ENCODE measurements at places on chromosomes 7 and 10. TPM values are rescaled to one million over a fixed set of nuclear protein-coding genes. Genes with fewer than 3 reads are reported as not detected.

Gene CFTR
- 22.3 TPM for total RNA-seq

Gene HECW1
- 0.10 TPM for total RNA-seq

DNA sequence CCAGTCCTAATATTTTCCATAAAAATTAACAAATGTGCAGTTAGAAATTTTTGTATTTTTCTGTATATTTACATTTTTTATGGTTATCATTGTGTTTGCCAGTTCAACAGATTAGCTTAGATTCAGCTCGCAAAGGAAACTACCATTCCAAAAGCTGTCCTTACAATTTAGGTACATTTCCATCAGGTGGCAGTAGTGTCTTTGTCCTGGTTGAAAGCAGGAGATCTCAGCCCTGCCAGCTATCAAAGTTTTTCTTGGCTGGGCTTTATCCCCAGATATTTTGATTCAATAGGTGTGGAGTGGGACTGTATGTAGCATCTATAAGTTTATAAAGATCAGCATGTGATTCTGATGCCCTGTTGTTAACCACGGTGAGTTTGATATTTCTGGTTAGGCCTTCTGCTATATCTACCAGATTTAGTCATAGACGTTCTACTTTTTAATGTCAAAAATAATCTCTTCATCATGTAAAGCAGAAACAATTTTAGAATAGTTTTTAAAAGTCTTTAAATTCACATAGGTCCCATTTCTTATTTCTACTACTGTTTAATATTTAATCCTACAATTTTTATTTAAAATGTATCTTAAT is 15.5 kb upstream of the ICA1 start:
- no peak for DNase-seq

DNA sequence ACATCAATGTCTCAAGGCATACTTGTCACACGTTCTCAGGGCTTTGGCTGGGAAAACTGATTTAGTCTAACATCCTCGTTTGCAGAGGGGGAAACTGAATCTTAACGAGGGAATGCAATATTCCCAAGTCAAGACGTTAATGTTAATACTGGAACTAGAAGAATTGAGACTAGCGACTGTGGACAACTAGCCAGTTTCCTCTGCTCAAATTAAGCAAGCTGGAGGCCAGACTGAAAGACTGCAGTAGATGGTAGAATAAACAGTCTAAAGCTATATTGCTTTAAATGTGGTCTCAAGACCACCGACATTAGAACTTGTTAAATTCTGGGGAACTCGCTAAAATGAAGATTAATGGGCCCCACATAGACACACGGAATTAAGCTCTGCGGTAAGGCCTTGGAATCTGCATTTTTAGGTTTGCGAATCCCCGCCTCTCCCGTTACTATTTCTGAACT is 639 bp upstream of the TFAM start:
- no peak for DNase-seq

GRCh38 chr7:36633377-36633776 is 90.9 kb downstream of the AOAH start:
- DNase-seq, result no peak

DNA sequence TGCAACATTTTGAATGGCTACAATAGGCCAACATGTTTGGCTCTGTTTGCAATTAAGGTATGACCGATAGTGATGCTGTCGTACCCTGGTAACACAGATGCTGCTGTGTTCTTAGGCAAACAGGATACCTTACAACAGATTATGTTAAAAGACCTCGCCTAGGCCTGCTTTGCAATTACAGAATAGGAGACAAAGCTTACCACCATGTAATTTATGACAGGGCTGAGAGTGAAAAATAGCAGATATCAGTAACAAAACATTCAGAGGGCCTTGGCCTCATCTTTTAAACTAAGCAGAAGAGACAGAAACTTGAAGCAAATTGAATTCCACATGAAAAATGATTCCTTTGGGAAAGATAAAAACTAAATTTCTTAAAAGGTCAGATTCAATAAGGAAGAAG is 29.4 kb upstream of the ABLIM1 start:
- DNase-seq, result no peak

Measured in upper lobe of left lung (tissue), 6 donors.